Hypothalamus (tissue), 51 donors: ENCODE measurements at places on chromosomes 11 and 22.

GRCh38 chr11:65695459-65696241, 16.4 kb upstream of the KAT5 start:
- DNase-seq, result peak; percentile 47

DNA sequence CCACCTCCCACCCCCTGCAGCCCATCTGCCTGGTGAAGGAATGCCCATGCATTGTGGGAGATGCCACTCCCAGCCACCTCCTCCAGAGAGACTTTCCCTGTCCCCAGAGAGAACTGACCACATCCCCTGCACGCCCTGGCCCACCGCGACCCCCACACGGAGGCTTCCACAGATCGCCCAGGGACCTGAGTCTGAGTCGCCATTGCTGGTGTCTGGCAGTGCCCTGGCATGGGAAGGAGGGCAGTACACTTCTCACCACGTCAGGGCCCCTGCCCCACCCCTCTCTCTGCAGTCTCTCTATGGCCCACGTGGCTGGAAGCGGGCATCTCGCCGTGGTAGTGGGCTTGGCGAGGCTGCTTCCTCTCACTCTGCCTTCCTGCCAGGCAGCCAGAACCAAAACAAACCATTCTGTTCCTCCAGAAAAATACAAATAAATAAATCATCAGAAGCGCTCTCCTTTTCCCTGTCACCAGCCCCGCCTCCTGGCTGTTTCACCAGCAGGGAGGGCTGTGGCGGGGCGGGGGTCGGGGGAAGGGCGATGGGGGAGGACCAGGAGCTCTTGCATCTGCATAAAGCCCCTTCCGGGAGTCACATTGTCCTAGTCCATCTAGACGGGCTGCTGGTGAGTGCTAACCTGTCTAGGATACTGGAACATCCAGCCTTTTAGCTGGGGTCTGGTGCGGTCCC, 20.9 kb downstream of the SHISAL1 start:
- DNase-seq, result no peak

GRCh38 chr11:2158296-2158737, 2.7 kb downstream of the INS start:
- no peak for DNase-seq

DNA sequence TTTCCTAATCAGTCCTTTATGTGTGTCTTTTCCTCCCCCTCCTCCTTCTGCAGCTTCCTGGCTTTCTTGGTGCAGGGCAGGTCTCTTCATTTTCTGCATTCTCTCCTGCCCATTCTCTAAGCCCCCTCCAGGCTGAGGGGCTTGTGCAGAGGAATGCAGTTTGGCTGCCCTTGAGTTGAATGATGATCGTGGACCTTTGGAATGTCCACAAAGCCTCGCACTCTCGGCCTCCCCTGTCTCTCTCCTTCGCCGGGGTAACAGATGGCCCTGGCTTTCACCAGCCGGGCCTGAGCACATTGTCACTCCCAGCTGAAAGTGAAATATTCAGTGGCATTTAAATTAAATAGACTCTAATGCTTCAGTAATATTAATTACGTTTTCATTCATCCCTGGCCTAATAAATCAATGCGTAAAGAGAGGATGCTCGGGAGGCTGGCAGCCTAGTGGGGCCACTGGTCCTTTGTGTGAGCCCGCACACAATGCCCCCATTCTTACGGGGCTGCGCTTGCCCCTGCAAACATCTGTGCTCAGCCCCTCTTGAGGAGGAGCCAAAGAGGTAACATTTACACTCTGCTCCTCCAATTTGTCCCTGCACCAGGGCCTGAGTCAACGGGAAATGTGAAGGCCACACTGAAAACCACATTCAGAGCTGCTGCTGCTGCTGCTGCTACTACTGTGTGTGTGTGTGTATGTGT, 64.9 kb upstream of the PAX6 start:
- no peak for DNase-seq
